ENCODE measurements at places on chromosomes 12 and 14.

DNA sequence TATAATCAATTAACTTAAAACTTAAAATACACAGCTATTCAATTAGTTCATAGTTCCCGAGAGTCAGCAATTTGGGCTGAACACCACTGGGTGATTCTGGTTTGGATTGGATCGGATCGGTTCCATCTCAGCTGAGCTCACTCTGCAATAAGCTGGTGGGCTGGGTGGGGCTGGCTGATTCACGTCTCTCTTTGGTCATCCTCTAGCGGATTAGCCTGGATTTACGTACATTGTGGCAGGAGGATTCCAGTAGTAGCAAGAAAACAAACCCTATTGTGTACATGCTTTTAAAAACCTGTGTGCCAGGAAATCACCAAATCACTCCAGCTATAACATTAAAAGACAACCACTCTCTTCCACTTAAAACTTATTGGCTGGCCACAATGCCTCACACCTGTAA lies 3.2 kb upstream of the CLEC4C start:
- DNase-seq = no peak

GRCh38 chr14:49945448-49946319 lies 52.8 kb downstream of the ARF6 start:
- DNase-seq = no peak

DNA sequence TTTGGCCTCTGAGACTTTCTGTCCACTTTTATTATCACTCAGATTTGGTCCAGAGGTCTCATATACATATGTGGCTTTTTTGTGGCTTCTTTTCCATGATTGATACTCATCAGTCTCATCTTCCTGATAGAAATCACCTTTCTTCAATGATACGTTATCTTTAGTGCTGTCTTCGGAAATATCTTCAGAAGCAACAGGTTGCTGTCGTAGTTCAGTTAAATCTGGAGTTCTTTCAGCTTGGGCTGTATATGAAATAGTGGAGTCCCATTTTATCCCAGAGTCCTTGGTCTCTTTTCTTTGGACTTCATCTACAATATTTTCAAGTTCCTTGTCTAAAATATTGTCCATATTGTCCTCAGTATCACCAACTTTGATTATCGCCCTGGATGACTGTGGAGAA lies 41.0 kb downstream of the FAM186A start:
- no peak for DNase-seq

DNA sequence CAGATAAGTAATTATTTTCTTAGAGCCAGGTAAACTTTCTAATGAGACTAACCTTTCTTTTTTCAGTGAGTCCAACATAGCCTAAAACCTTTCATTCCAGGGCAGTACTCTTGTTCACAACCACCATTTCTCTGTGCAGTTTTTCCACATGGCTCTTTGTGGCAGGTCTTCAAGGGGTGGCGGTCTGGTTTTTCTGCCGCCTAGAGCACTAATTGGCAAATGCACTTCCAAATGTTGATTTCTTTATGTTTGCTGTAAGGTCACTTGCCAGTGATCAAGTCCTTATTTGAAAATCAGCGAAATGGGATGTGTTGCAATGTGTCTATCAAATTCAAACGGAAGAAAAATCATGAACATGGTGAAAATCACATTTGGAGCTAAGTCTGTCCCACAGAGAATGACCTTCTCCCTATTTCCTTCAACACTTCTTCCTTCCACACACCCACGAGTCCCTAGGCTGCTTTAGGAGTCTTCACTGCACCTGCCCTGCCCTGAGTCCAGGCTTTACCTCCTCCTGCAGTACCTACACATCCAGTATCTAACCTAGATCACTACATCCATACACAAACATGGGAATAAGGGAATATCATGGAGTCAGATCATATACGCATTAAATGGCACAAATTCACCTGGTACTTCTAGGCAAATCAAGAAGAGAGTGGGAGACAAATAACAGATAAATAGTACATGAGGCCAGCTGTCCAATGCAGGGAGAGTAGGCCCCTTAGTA lies 1.9 kb downstream of the SRGAP1 start:
- no peak for DNase-seq

DNA sequence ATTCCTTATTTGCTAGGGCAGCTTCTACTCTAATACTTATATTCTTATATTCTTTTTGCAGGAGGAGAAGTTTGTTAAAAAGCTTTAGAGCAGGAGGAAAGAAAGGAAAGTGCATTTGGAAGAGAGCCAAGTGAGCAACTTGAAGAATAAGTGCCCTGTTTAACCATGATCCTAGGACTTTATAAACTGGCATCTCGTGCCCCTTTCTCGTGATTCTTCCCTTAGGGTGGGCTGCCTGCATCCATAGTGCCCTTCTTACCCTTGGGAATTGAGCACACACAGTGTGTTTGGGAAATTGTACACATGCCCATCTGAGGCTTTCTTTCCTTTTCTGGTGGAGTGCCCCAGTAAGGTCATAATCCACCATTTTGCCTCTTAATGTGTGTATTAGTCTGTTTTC lies 141.9 kb downstream of the NUBPL start:
- DNase-seq = no peak

- DNase-seq = no peak
Observed at GRCh38 chr12:65368055-65368454, 89.6 kb downstream of the MSRB3 start.

DNA sequence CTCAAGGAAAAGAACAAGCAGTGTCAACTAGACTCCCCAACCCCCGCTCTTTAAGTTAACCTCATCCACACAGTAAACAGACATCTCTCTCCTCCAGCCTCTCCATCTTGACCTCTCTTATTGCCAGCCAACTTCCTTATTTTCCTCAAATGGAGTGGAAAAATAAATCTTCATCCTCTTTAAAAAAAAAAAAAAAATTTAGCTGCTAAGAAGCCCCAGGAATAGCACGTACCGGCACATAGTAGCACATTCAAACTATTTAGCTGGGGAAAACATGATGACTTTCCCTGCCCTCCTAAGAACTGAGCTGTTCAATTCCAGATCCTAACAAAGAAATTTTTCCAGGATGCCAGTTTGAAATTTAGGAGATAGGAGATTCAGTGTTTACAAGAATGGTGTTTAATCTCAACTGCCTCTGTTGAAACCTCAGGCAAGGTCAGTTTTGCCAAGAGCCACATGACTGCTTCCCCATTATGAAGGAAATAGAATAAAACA lies 90.8 kb downstream of the EPS8 start:
- DNase-seq = no peak
